Activated CD4-positive, alpha-beta T cell treated with anti-CD3 and anti-CD28 coated beads, Interleukin-2, amount 10 ng/mL, durations not matched to agents 7 days and 5 days (primary cell): ENCODE measurements at places on chromosomes 3 and 15.
A peak's percentile ranks its signal among the peaks of the same experiment; 100 is the strongest.

- peak; percentile 79 for DNase-seq
- H3K4me3 ChIP-seq = peak within 1 kb of the TSS; percentile 92
- peak within 1 kb of the TSS; percentile 97 for H3K27ac ChIP-seq
- H3K27me3 ChIP-seq = no peaks in the 10 kb centered on the region
These were observed at the start of gene KLHL6 for GRCh38 chr3:183555541-183556081. KLHL6 (minus strand) TSS chr3:183555706; CDS start chr3:183555653, 53 bp downstream.

GRCh38 chr3:140292684-140293083 lies 357.7 kb downstream of the CLSTN2 start:
- H3K4me3 ChIP-seq = no peak overlapping the region
- H3K36me3 ChIP-seq = no peaks in the 10 kb centered on the region
- H3K27me3 ChIP-seq = peaks cover 5% of the 10 kb centered on the region
- H3K27ac ChIP-seq = no peak overlapping the region
- no peaks in the 10 kb centered on the region for H3K4me1 ChIP-seq

DNA sequence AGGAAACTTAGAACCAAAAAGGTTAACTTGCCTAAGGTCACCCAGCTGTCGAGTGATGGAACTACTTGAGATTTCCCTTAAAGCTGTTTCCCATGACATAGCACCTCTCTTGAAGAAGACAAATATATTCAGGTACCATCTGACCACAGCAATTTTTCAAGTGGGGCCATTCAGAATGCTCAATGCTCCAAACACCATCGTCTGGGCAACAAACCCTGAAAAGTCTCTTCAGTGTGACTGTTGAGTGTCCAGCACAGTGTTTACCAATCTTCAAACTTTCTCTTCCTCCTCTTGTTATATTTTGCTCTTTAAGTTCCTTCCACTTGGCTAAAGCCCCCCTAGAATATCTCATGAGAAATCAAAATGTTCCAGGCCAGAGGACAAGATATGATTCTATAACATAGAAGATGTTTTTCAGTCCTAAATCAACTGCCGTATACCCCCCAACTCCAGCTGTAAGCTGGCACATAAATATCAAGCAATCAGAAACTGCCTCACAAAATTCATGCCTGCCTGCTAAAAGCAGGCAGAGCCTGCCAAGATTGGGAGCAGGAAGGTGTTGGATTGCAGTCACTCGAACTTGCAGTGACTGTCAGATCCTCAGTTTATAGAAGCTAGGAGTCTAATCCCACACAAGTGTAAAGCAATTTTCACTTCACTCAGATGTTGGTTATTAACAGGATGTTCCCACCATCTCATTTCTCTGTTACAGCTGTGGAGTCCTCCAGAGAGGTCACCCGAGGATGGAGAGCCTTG lies 230.5 kb upstream of the MRPL3 start:
- H3K27me3 ChIP-seq = peaks cover 2% of the 10 kb centered on the region
- H3K36me3 ChIP-seq = no peaks in the 10 kb centered on the region
- H3K4me3 ChIP-seq = no peak overlapping the region
- no peaks in the 10 kb centered on the region for H3K4me1 ChIP-seq

GRCh38 chr3:19165654-19166053 lies 17.3 kb downstream of the KCNH8 start:
- peaks cover 2% of the 10 kb centered on the region for H3K27me3 ChIP-seq
- H3K4me1 ChIP-seq = no peaks in the 10 kb centered on the region
- no peak overlapping the region for H3K4me3 ChIP-seq
- no peak for DNase-seq
- no peaks in the 10 kb centered on the region for H3K36me3 ChIP-seq

- no peak for DNase-seq
- H3K27me3 ChIP-seq = peaks cover 3% of the 10 kb centered on the region
- no peak overlapping the region for H3K4me3 ChIP-seq
- H3K4me1 ChIP-seq = no peaks in the 10 kb centered on the region
- no peaks in the 10 kb centered on the region for H3K36me3 ChIP-seq
These were observed 192.3 kb downstream of the ATP8B4 start for GRCh38 chr15:49926740-49927139.

- no peaks in the 10 kb centered on the region for H3K4me1 ChIP-seq
- no peak for DNase-seq
- no peaks in the 10 kb centered on the region for H3K27me3 ChIP-seq
- no peaks in the 10 kb centered on the region for H3K36me3 ChIP-seq
- no peak overlapping the region for H3K4me3 ChIP-seq
These were observed 280.8 kb upstream of the UBE2E2 start for GRCh38 chr3:22922317-22922716.

DNA sequence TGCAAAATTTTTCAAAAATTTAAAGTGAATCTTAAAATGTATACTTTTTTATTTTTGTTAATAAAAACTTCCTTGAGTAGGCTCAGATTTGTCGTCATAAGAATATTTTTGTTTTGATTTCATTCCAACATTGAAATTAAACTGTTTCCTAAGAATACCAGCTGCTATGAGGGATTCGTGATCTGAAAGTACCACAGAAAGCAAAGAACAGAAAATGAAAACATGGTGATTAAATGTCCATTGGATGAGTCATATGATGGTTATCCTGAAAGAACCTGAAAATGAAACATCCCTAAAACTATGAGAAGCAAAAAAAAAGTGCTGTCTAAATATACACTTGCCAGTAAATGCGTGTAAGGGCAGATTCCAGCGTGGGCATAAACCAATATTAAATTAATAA lies 143.8 kb downstream of the GMNC start:
- no peak overlapping the region for H3K4me3 ChIP-seq
- no peak overlapping the region for H3K27ac ChIP-seq
- H3K4me1 ChIP-seq = no peaks in the 10 kb centered on the region
- peaks cover 2% of the 10 kb centered on the region for H3K27me3 ChIP-seq
- no peak for DNase-seq

GRCh38 chr3:131047582-131047981 lies 20.9 kb downstream of the NEK11 start:
- DNase-seq = no peak
- peaks cover 29% of the 10 kb centered on the region for H3K36me3 ChIP-seq
- peaks cover 22% of the 10 kb centered on the region for H3K4me1 ChIP-seq

DNA sequence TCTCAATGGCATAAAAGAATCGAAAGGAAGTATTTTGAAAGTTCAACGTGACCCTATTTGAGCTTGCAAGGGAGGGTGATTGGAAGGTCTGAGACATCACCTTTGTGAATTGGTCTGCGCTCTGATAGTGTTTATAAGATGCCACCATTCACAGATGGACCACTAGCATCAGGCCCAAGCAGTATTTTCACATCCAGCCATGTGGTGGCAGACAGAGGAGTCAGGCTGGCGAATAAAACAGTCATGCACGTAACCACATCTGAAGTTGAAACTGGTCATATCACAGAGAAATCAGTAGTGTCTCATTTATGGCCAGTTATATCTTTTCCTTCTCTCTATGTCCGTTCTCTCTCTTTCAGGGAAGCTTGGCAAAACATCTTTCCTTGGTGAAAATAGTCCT lies 170.1 kb upstream of the ONECUT1 start:
- H3K4me3 ChIP-seq = no peak overlapping the region
- H3K4me1 ChIP-seq = no peaks in the 10 kb centered on the region
- H3K27me3 ChIP-seq = peaks cover 4% of the 10 kb centered on the region
- no peak for DNase-seq
- H3K36me3 ChIP-seq = no peaks in the 10 kb centered on the region
- no peak overlapping the region for H3K27ac ChIP-seq
